Activated CD4-positive, alpha-beta T cell treated with anti-CD3 and anti-CD28 coated beads for 36 hours (primary cell): ENCODE measurements at places on chromosomes 6 and 20. TPM values are rescaled to one million over a fixed set of nuclear protein-coding genes. Genes with fewer than 3 reads are reported as not detected.
A peak's percentile ranks its signal among the peaks of the same experiment; 100 is the strongest.

GRCh38 chr6:130928158-130928912 lies 101.1 kb downstream of the SMLR1 start:
- no peak for DNase-seq

DNA sequence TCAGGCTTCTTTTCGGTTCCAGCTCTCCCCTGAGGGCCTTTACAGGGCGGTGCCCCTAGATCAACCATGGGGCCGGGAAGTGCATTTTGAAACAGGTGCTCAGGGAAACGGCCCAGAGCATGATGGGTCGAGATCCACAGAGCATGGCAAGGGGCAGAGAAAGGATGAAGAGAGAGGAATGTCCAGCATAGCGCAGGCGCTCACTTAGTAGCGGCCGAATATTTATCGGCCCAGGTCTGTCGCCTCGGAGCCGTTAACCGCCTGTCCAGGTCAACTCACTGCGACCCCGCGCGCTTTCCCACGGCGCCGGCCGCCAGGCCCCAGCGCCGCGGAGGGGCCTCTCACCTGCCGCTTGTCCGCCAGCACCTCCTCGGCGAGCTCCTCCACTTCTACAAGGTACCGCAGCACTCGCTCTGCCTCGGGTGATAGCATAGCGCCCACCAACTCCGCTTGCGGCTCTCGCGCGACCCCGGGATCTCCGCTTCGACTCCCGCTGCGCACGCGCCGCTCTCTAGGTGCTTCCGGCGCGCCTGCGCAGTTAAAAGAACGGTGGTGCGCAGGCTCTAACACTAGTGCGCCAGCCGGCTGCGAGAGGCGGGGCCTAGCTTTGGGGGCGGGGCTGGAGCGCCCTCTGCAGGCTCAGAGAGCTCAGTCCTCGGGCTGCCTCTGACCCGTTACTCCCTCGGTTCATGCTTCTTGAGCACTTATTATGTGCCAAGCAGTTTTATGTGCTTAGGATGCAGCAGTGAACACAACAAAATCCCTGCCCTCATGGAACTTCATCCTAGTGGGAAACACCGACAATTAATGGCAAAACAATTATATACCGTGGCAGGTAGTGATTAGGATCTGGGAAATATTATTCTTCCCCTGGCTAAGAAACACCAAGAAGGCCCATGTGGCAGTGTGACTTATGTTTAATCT lies at the start of gene PDRG1:
PDRG1 (minus strand) TSS at position 517 of the 924 bp plus-strand sequence; CDS start at position 432, 85 bp downstream.
- peak; percentile 98 for DNase-seq

PGC gene
- total RNA-seq: not detected

DNA sequence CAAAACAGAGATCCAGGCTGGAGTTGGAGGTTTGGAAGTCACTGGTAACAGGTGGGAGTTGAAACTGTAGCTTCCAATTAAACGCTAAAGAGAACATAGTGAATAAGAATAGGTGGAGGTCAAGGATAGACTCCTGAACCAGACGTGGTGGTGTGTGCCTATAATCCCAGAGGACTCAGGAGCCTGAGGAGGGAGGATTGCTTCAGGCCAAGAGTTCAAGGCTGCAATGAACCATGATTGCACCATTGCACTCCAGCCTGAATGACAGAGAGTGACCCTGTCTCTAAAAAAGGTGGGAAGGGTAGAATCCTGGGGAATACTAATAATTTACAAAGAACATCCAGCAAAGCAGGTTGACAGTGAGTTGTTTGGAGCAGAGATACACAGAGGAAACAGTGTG lies 13.6 kb downstream of the NRSN1 start:
- no peak for DNase-seq

DNA sequence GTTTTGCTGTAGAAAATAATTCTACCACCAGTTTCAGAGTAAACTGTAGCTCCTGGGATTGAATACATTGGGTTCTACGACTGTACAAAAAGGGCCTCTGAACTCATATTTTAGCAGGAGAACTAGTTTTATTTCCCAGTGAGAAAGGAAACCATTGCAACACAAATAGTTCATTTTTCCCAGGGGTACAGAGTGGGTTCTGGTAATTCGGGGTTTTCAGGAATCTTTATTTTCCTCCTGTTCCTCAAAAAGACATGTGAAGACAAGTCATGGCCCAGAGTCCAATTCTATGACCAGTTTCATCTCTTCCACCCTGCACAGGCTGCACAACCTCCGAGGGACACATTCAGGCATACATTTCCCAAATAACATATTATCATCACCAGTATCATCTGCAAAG lies 222.1 kb downstream of the HIVEP2 start:
- no peak for DNase-seq

DEFB123 gene
- total RNA-seq: not detected

DNA sequence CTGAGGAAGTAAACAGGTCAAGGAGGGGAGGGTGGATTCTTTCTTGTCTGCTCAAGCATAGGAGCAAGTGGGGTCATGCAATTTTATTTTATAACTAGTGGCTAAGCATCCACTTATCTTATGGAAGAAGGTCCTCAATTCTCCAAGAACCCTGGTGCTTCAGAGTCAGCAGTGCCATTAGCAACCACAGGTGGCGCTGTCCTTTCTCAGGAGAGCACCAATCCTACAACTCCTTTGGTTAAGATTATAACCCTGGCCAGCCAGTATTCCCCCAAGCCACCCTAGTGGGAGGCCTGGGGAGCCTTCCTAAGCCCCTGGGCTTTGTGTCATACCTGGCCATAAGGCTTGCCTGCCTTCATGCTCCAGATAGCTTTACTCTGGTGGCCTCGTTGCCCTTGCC lies 60.7 kb downstream of the PCSK2 start:
- DNase-seq: peak; percentile 6

GRCh38 chr6:116533233-116533957 lies 12.1 kb downstream of the TRAPPC3L start:
- no peak for DNase-seq

FAM83B gene
- total RNA-seq: not detected

DNA sequence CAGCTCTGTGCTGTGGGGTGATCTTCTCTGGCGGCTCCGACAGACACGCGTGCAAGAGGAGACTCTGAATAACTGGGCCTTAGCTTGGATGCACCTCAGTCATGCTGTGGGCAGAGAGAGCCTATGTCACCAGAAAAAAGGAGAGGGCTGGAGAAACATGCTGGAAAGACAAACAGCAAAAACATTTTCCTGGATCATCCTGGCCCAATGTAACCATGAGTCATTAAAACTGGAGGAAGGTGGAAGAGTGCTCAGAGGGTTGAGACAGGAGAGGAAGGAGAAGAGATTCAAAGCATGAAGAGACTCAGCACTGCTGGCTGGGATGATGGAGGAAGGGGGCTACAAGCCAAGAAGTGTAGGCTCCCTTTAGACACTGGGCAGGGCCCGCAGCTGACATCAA lies 292.0 kb downstream of the CDH26 start:
- no peak for DNase-seq

- no peak for DNase-seq
These were observed 897.4 kb upstream of the CITED2 start for GRCh38 chr6:140271759-140272377.

- DNase-seq: no peak
These were observed 115.3 kb downstream of the AHI1 start for GRCh38 chr6:135382182-135382628.

GRCh38 chr6:81589465-81590313 lies 162.8 kb downstream of the TENT5A start:
- DNase-seq: no peak

DNA sequence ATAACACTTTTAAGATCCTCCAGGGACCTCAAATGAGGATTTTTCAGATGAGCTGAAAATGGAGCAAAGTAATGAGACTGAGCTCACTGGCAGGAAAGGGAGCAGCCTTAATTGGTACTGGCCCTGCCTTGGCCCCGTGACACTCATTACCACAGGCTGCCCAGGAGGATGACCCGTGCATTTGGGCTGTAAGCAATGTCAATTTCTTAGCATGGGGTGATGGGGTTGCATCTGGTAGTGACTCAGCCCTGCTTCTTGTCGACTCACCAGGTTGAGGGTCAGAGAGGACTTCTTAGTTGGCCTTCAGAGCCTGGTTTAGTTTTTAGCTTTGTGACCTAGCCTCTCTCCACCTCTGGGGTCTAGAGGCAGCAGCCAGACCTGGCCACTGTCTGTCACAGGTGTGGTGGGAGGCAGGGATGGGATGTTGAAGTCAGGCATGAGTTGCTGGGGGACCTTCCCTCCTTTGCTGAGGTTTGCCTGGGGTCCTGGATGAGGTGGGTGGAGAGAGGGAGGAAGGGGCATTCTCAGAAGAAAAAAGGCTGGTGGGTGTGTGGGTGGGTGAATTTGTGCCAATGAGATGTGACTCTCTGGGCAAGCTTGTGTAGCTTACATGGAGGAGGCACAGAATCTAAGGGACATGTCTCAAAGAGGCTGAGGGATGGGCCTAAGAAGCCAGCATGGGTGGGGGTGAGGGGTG lies 25.9 kb upstream of the EPB41L1 start:
- no peak for DNase-seq

SMOC2 gene
- total RNA-seq: not detected

OR12D3 gene
- not detected for total RNA-seq

- peak; percentile 58 for DNase-seq
These were observed 476 bp downstream of the IGF2R start for GRCh38 chr6:159969204-159969912.

DNA sequence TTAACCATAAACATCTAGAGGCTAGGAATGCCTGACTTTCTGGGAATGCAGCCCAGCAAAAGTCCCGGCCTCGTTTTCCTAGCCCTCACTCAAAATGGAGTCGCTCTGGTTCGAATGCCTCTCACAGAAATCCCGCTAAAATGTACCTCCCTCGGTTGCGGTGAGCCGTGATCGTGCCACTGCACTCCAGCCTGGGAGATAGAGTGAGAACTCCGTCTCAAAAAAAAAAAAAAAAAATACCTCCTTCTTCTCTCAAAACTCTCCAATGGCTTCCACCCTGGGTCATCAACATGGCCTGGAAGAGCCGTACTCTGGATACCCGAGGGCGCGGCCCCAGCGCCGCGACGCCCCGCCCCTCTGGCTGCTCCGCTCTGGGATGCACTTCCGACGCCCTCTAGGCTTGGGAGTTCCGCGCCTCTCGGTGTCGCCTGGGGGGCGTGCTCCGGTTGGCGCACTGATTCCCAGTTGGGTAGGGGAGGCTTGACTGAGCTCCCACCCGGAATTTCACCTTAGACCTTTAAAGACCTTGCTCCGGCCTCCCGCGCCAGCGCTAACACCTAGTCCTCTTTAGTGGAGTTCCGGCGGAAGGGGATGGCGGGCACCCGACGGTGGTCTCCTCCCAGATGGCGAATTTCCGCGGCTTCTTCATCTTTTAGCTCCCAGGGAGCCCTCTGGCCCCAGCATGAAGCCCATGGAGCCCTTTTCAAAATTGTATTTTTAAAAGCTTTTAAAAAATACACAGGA lies 12.3 kb downstream of the HMGN4 start:
- DNase-seq: peak; percentile 73

DNA sequence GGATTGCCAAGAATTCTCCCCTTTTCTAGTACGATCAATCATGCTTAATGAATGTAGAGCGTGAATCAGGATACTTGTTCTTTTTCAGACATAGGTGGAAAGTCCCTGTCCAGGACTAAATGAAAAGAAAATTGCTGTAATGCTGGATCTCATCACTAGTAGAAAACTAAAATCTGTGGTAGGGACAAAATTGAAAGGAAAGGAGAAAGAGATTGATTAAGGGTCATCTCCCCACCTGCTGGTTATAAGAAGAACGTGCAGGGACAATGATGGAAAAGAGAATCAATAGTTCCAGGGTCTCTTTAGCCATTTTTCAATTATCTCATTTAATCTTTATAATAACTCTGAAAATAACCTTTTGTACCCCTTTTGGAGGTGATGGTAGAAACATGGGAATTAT lies 18.7 kb upstream of the HLA-DRB1 start:
- DNase-seq: no peak

- DNase-seq: no peak
These were observed 7.0 kb downstream of the ADGRB3 start for GRCh38 chr6:68642081-68642480.

CST4 gene
- not detected for total RNA-seq

DNA sequence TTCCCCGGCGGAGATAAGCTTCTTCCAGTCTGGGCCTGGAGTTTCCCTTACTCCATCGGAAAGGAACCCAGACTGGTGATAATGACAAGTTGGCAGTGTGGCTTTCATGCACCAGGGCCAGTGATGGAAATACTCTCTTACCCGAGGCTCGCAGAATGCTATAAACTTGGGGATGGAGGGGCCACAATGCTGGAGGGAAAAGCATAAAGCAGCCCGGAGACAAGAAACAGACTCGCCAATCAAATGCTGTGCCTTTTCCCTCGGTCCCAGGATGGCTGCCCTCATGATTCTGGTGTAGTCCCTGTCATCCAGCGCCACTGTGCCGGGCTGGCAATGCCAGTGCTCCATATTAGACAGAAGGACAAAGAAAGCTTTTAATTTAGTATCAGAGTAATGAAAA lies 325.6 kb downstream of the THBS2 start:
- no peak for DNase-seq

GRCh38 chr6:164928057-164928727 lies 381.2 kb downstream of the C6orf118 start:
- DNase-seq: no peak

TAGAP gene
- total RNA-seq: 44.8 TPM

QKI gene
- 62.7 TPM for total RNA-seq

NKAIN4 gene
- total RNA-seq: not detected

CAGE1 gene
- 0.07 TPM for total RNA-seq

DNA sequence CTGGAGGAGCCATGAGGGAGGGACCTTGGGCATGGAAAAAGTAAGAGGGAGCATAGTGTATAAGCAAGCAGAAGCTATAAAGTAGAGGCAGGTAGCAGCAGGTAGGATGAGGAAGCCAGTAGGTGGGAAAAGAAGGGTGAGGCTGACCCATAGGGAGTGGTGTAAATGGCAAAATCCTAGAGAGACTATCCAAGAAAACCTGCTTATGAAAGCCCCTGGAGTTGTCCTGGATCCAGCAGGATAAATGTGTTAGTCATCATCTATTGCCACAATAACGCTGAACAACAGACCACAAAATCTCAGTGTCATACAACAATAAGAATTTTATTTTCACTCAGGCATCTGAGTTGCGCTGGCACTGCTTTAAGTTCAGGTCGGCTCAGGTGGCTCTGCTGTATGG lies 30.2 kb downstream of the CHD6 start:
- no peak for DNase-seq

DNA sequence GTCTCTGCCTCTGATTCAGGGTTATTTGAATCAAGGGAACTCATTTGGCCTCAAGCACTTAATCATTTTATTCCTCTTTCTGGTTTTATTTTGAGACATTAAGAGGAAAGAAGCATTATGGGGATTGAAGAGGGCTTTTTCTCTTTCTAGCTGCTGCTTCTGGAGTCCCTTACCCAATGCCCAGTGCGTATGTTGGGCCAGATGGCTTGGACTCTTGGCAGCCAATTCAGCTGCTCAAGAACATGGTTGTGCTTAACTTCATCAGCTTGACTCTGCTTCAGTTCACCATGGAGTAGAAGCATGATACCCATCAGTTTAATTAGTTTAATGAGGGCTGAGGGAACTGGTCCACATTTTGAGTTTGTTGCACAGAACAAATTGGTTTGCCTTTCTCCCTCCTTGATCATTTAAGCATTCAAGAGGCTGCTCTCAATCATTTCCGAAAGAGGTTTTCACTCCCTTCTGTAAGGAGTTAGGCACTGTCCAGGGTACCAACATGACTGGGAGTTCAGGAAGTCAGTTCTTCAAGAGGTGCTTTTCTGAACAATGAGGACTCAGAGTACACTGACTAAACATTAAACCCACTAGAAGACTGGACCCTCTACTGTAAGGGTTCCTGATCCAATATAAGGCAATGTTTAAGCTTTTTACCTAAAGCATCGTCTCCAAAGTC lies 14.6 kb downstream of the PDYN start:
- no peak for DNase-seq
